ENCODE measurements at places on chromosomes 16 and 17.

DNA sequence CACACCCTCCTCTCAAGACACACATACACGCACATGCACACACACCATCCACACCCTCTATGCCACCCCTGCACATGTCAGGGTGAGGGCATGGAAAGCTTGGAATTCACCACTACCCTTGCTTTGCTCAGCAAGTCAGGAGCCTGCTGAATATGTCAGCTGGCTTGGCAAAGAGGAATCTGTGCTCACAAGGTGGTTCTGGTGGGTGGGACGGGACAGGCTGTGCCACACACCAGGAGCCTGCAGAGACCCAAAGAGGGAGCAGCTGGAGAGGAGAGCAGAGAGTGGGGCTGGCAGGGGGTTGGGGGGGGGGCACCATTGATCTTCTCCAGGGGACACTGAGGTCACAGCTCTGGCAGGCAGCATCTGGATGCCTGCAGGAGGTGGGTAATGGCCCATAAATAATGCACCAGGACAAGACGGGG, 48.7 kb upstream of the NDRG4 start:
- DNase-seq, result no peak

DNA sequence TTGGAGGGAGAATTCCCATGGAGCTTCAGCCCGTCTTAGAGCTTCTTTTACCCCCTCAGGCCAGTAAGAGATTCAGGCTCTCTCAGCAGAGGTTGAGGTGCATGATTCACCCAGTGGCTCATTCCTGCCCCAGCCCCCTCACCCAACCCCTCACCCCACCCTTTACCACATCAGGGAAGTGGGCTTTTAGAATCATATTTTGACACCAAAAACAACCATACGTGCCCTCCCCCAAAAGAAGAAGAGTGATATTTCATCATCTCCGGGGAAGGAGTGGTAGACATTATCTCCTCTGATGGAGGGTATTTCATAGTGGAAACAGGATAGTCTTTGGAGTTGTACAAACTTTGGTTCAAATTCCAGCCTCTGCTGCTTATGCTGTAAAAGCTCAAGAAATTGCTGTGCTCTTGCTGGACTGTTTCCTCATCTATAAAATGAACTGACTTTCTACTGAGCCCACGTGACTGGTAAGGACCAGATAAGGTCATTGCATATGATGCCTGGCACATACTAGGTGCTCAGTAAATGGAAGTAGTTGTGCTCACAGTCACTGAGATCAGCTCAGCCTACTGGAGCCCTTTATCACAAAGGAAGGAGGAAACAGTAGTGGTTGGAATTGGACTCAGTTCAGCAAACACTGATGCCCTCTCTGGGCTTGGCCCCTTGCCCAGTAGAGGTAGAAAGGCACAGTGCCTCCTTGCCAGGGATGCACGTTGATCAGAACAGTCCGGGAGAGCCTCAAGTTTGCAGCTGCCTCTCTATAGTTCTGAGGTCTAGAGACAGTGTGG, 18.3 kb upstream of the CCL5 start:
- DNase-seq, result no peak

DNA sequence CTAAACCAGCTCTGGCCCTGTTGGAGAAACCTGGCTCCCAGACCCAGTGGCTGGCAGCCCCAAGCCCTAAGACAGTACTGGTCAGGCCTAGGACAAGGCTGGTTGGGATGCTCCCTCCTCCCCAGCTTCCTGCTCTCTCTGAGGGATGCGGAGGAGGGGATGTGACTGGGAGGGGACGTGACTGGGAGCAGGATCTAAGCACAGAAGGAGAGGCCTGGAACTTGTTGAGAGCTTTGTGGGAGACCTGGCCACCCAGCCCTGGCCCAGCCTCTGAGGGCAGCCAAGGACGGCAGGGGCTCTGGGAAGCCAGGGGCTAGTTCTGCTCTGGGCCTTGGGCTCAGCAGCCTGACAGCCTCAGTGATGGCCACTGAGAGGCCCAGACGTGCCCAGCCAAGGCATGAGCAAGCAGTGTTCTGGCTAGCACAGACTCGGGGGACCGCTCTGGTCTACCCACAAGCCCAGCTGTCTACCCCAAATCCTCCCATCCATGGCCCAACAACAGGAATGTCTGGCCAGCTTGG, 22.8 kb downstream of the ATP6V0D1 start:
- DNase-seq, result no peak

DNA sequence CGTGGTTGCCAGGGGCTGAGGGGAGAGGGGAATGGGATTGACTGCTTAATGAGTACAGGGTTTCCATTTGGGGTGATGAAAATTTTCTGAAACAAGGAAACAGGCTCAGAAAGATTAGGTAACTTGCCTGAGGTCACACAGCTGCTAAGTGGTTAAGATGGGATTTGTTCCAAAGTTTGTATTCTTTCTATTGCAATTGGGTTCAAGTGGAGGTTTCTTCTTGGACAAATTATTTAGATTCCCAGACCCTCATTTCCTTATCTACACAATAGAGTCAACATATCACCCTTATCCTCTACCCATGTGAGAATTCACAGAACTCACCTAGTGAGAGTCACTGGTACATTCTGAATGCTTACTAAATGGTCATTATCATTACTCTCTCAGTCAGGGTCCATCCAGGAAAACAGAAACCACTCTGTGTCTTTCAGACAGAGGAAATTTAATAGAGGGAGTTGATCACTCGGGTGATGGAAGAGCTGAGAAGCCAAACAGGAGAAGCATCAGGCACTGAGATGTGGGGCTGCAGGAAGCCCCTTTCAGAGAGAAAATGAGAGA, 22.6 kb downstream of the CACNG4 start:
- DNase-seq, result no peak

- no peak for DNase-seq
These were observed 100.7 kb downstream of the SOCS1 start for GRCh38 chr16:11155284-11155806.

DNA sequence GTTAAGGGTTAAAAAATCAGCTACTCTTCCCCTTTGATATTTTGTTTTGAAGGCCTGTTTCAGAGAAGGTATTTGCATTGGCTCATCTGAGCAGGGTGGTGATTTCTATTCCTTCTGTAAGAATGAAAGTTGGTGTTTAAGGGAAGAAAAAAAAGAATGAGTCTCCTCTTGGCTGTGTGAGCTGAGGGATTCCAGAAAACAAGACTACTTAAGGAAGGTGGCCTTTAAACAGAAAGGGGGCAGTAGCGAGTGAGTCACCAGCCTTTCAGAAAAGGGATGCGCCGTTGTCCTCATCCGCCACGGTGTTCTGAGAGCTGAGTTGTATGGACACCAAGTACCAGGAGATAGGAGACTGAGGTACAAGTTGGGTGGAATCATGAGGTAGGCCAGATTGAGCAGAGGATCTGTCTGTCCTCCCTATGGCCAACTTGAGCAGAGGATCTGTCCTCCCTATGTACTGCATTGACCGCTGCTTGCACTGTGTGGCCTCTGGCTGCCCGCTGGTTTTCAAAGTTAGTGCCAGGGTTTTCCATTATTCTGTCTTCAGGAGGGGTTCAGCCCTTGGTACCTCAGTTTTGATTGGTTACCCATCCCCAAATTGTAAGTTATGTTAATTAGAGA, 8.2 kb downstream of the PRKCA start:
- DNase-seq, result no peak

GRCh38 chr16:71889147-71889546, 5.2 kb upstream of the ZNF821 start:
- DNase-seq, result no peak

DNA sequence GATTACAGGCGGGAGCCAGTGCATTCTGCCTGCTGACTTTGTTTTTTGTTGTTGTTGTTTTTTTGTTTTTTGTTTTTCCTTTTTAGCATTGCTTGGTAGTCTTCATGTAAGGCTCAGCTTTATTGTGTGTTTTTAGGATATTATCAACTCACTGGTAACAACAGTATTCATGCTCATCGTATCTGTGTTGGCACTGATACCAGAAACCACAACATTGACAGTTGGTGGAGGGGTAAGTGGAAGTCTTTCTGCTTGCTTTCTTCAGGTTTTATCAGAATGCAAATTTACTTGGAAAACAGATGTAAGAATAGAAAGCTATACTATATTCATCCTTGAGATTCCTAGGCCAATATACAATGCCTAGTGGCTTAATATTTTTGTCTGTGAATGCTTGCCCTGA, 3.3 kb upstream of the CMTM1 start:
- DNase-seq, result no peak

GRCh38 chr17:40820228-40820838, 2.1 kb downstream of the KRT10 start:
- DNase-seq, result no peak

DNA sequence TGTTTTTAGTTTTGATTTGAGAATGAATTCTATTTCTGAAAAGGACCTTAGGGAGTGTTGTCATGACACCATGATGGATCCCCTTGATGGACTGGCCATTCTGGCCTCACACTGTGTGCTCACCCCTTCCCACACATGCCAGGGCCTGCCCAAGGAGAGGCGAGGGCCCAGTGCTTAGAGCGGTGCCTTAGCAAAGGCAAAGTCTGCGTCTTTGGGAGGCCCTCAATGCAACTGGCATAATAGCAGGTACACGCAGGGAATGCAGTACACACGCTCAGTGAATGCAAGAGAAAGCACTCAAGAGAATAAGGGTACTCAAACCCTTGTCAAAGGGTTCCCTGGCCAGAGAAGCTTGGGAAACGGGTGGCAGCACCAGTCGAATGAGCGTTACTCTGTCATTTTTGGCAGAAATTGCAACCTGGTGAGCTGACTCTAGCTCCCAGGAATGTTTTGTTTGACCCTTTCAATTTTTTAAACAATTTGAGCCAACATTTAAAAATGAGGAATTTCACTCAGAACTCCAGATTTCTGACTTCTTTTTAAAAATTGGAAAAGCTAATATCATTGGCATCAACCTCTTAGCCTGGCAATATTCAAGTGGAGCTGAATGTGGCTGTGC, 32.1 kb downstream of the NKD1 start:
- no peak for DNase-seq

DNA sequence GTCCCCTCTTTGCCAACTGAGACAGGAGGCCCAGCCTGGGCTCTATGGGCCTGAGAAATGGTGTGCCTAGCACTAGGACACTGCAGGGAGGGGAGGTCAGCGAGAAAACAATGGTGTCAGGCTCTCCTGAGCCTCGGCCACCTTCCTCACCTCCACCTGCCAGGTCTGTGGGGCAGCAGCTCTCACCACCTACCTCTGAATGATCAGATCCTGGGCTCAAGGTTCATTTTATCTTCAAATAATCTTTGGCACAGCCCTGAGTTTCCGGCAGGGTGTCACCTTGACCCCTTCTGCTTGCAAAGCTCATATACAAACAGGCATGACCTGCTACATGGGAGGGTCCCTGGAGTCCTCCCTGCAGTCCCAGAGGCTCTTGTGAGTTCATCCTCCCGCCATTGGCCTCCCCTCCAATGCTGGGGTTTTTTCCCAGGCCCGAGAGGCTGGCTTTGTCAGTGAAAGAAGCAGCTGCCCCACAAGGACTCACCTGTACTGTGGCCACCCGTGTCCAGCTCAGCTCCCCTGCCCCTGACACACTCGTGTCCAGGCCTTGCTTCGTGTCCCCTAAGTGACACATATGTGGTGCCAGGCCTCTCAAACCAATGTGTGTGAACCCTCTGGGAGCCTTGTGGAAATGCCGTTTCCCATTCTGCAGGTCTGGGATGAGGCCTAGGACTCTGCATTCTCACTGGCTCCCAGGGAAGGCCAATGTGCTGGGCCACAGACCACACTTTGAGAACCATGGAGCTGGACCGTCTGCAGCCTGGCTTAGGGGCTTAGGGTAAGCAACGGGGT, 176.8 kb upstream of the CIBAR2 start:
- DNase-seq, result no peak

DNA sequence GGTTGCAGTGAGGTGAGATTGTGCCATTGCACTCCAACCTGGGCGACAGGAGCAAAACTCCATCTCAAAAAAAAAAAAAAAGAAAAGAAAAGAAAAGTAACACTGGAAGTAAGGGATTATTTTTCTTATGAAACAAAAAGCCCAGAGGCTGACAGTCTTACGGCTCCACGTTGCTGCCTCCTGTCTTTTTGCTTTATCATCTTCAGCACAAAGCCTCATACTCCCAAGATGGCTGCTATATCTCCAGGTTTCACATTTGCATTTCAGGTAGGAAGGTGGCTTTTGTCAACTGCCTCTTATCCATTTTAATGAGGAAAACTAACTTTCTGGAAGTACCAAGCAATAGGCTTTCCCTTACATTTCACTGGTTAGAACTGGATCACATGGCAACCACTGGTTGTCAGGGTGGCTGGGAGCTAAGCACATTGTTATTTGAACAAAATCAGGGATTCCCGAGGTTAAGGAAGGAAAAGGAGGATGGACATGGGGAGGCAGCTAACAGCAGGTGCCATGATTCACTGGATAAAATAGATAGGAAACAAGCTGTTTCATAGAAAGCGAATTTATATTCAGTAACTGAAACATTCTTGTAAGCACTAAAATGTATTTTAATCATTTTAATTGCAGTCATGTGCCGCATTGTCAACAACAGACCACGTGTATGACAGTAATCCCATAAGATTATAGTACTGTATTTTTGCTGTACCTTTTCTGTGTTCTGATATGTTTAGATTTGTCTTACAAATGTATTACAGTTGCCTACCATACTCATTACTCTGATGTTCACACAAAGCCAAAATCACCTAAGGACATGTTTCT, 58.6 kb downstream of the KSR1 start:
- no peak for DNase-seq

GRCh38 chr17:35083071-35083470, 19.6 kb upstream of the RFFL start:
- DNase-seq, result no peak

DNA sequence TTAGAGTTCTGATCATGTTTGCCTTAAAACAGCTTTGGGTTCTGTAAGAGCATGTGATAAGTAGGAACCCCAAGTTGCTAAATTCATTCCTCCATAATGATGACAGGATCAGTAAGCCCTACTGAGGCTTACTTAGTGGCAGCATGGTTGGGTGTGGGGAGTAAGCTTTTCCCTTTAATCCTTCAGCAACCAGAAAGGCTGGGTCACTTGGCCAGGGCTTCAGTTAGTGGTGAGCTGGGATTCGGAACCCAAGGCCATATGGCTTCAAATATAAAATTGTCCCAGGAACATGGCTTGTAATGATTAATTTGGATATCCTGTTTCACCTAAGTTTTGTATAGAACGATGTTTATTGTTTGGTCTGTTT, 850 bp downstream of the GINS3 start:
- DNase-seq, result no peak

- DNase-seq, result no peak
These were observed 23.9 kb upstream of the MEAK7 start for GRCh38 chr16:84528322-84528721.

GRCh38 chr17:49003557-49004511, 6.6 kb downstream of the IGF2BP1 start:
- DNase-seq, result no peak

GRCh38 chr17:4790705-4791088, 1.9 kb downstream of the GLTPD2 start:
- DNase-seq, result no peak

DNA sequence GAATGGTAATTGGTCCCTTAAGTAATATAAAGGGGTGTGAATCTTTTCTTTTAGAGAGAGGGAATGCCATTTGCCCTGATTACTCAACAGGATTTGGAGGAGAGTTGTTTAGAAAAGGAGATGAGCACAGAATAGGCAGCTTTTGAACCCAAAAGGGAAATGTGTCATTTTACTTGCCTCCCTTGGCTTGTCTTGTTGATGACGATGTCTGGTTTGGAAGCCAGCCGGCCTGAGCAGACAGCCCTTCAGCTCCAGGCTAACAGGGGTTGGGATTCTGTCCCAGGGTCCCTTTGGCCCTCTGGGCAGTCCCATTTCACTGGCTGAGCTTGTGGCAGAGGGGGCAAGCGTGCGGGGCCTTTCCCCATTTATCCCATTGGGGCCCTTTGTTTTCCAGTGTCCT, 22.3 kb upstream of the PRKAR1A start:
- no peak for DNase-seq
